ENCODE measurements at places on chromosomes 12 and 14. TPM values are rescaled to one million over a fixed set of nuclear protein-coding genes. Genes with fewer than 3 reads are reported as not detected.

PTGR2 gene
- 5.1 TPM for total RNA-seq

DNA sequence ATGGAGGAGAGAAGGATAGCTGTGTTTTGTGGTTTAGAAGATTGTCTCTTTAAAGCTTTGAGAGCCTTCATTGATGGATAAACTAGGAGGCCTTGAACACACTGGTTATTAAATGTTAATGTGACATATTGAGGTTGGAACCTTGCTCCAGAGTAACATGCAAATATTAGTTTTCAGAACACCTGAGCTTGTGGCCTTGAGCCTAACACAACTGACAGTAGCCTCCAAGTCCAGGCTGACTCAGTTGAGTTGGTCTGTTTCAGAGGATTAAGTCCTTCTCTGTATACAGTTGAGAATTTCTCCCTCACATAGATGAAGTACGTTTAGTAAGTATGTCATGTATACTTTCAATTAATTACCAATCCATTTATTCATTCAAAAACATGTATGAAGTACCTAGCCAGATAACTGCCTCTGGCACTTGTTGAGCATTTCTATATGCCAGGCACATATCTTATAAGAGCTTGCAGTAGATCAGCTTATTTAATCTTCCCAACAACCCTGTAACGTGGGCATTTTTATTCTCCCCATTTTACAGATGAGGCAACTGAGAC is 63.5 kb downstream of the ELK3 start:
- H3K4me1 ChIP-seq, result no peaks in the 10 kb centered on the region
- H3K4me3 ChIP-seq, result no peak overlapping the region
- H3K27me3 ChIP-seq, result no peaks in the 10 kb centered on the region
- H3K27ac ChIP-seq, result no peak overlapping the region

- no peaks in the 10 kb centered on the region for H3K27me3 ChIP-seq
- no peak overlapping the region for H3K27ac ChIP-seq
- no peak overlapping the region for H3K4me3 ChIP-seq
- no peak for DNase-seq
- no peaks in the 10 kb centered on the region for H3K36me3 ChIP-seq
Measured at GRCh38 chr12:21350975-21351374, 16.3 kb upstream of the SLCO1A2 start.

DNA sequence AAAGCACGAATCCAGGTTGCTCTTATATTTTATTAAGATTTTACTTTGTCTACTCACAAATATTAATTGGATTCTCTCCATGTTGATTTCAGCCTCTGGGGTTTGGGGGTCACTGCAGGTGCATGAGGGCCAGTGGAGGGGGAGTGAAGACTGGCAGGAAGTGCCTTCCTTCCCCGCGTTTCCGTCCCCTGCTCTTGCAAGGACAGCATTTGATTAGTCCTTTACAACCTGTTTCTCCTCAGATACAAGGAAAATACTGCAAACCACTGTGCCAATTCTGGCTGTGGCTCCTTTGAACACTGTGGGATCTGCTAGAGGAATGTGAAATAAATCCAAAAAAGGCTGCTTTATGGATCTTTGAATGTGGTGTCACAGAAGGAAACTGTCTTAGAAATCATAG is 291.8 kb downstream of the ETNK1 start:
- H3K4me3 ChIP-seq, result no peak overlapping the region
- DNase-seq, result no peak
- H3K36me3 ChIP-seq, result no peaks in the 10 kb centered on the region
- no peak overlapping the region for H3K27ac ChIP-seq
- H3K27me3 ChIP-seq, result no peaks in the 10 kb centered on the region

DNA sequence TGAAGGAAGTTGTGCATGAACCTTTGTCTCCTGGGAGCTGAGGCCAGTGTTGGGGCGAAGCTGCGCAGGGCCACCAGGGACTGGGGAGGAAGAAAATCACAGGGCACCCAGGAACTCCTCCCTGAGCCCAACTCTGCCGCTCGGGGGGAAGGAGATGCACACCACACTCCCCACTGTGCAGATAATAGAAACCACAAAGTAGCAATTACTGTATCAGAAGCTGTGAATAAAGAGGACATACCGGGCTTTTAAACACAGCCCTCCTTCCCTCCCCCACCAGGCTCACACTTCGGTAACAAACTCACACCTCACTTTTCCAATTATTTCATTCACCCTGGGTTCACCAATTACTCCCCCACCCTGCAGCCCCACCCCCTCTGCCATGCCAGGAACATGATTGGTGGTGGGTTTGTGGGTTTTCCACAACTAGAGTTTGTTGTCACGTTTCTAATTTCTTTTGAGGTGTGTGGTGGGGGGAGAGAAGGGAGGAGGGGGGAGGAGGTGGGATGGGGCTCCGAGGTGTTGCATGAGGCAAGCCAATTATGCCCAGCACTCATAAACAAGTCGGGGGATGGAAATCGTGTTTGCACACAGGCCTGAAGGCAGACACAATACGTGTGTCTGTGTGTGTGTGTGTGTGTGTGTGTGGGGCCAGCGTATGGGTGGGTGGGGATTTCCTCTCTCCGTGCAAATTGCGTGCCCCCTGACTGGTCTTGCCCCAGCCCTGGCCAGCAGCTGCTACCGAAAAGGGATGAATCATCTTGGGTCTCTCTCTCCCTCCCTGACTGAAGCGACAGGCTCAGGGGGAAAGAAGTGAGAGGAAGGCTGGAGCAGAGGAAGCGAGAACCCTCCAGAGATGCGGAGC is 103.3 kb downstream of the RBM19 start:
- H3K27ac ChIP-seq, result no peak overlapping the region
- H3K4me1 ChIP-seq, result no peaks in the 10 kb centered on the region
- H3K36me3 ChIP-seq, result peaks cover 3% of the 10 kb centered on the region
- DNase-seq, result no peak
- no peak overlapping the region for H3K4me3 ChIP-seq
- no peaks in the 10 kb centered on the region for H3K27me3 ChIP-seq

GRCh38 chr12:21308785-21309184 is 25.9 kb downstream of the SLCO1A2 start:
- no peak overlapping the region for H3K4me3 ChIP-seq
- no peak for DNase-seq
- no peaks in the 10 kb centered on the region for H3K4me1 ChIP-seq
- H3K27me3 ChIP-seq, result no peaks in the 10 kb centered on the region
- H3K36me3 ChIP-seq, result no peaks in the 10 kb centered on the region

PARPBP gene
- total RNA-seq, result 2.9 TPM

DNA sequence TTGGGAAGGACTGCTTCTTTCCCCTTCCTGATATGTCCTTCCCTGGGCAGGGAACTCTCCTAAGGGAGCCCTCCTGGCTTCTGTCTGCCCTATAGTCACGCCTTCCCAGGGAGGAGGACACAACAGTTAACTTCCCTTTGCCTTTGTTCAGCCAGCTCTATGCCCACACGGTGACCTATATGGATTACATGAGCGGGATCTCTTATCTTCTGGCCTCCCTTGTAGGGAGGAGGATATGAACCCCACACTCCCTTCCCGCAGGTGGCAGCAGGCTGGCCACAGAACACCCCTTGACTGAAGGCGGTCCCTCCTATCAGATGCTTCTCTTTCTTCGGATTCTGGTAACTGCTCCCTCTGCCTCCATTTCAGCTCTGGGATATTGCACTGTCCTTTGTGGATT is 135.6 kb upstream of the MAX start:
- no peaks in the 10 kb centered on the region for H3K4me1 ChIP-seq
- no peak overlapping the region for H3K4me3 ChIP-seq
- H3K27me3 ChIP-seq, result no peaks in the 10 kb centered on the region

DNA sequence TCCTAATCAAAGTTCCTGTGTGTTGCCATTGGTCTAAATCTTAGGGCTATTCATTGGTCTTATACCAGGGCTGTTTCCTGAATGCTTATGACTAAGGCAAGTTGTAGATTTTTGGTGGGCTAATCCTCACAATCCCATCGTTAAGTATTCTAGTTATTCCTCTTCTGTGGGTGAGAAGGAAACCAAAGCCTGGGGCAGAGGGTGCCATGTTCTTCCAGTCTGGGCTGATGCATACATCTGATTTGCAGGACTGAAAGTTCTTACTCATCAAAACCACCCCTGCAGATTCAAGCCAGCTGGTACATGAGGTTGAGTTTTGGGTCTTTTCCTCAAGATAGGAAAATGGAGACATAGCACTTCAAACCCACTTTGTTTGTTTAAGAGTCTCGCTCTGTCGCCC is 25.7 kb downstream of the PPP1CC start:
- no peak overlapping the region for H3K27ac ChIP-seq
- DNase-seq, result no peak
- no peaks in the 10 kb centered on the region for H3K27me3 ChIP-seq
- H3K4me3 ChIP-seq, result no peak overlapping the region

DNA sequence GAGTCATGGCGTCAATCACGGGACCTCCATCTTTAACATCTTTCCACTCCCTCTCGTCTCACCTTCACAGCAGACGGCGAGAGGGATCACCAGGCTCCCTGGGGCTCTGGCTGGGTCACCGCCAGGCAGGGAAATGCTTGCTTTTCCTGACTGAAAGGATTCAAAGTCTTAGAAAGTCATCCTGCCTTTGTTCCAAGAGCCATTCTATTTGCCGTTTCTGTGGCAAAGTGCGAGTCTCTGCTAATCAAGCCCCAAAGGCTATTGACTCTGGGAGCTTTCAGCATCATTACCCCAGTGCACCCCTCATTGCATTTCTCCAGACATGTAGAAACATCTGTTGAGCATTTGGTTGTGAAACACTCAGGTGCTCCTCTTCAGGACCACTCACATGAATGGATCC is 69.6 kb downstream of the GSC start:
- H3K27ac ChIP-seq, result no peak overlapping the region
- no peak for DNase-seq
- no peak overlapping the region for H3K4me3 ChIP-seq
- no peaks in the 10 kb centered on the region for H3K36me3 ChIP-seq
- H3K27me3 ChIP-seq, result no peaks in the 10 kb centered on the region

GRCh38 chr12:99495799-99496198 is 151.8 kb upstream of the GARIN6 start:
- no peaks in the 10 kb centered on the region for H3K27me3 ChIP-seq
- no peak overlapping the region for H3K4me3 ChIP-seq
- H3K36me3 ChIP-seq, result no peaks in the 10 kb centered on the region
- H3K27ac ChIP-seq, result no peak overlapping the region
- DNase-seq, result no peak
- no peaks in the 10 kb centered on the region for H3K4me1 ChIP-seq

DNA sequence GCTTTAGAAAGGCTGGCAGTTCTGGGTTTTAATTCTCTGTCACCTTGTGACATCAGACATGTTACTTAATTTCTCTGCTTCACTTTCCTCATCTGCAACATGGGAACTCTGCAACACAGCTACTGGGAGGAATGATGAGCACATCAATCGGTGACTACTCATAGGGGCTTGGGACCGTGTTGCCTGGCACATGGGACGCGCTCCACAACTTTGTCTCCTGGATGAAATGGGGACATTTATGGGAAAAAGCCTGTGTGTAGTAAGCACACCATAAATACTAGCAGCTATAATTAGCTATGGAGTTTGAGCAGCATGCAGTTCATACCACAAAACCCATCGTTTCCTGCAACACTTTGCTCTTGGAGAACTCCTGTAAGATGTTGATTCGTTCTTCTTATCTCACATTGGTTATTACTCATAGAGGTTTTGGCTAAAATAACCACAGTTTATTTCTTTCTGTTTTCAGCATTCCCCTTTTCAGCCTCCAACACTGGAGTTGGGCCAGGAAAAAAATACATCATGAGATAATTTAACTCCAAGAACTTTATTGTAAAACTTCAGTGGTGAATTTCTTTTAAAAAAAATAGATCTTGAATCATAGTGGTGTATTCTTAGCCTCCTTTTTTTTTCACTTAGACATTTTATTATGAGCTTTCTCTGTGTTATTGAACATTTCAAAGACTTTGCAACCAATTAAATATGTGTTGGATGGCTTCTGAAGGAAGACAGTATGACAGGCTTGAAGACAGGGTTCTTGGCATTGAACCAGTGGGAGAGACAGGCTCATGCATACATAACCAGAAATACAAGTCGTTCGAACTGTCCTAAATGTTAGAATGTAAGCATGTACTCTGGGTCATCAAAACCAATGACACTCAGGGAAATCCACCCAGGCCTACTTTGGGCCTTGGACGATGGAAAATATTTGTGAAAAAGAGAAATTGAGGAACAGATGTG is 72.7 kb downstream of the RIN3 start:
- H3K4me1 ChIP-seq, result peaks cover 6% of the 10 kb centered on the region
- H3K27me3 ChIP-seq, result no peaks in the 10 kb centered on the region
- H3K36me3 ChIP-seq, result peaks cover 1% of the 10 kb centered on the region
- peak; percentile 85 for DNase-seq
- peak overlapping the region; percentile 91 for H3K27ac ChIP-seq

GRCh38 chr12:53828598-53828997 is 76.8 kb upstream of the CISTR start:
- no peak for DNase-seq
- H3K36me3 ChIP-seq, result no peaks in the 10 kb centered on the region
- H3K4me1 ChIP-seq, result no peaks in the 10 kb centered on the region
- H3K27me3 ChIP-seq, result peaks cover 2% of the 10 kb centered on the region

TEDC1 gene
- total RNA-seq, result 30.5 TPM

TUNAR gene
- not detected for total RNA-seq

DNA sequence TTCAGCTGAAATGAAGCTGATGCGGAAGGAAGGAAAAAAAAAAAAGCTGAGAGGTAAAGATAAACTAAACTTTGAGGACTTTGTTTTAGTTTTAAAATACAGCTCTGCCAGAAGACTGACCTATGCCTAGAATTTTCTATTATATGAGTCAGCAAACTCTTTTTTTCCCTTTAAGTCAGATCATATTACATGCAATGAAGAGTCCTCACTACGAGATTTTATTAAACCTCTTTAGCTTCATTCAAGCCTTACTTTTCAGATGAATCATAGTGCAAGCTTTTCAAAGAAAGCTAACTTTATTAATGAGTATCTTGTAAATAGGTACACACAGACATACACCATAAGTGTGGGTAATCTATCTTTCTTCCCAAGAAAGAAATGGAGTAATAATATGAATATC is 57.8 kb upstream of the FSCB start:
- no peak overlapping the region for H3K27ac ChIP-seq
- H3K4me3 ChIP-seq, result no peak overlapping the region
- H3K36me3 ChIP-seq, result no peaks in the 10 kb centered on the region
- no peaks in the 10 kb centered on the region for H3K27me3 ChIP-seq
- no peak for DNase-seq

ABCC9 gene
- 157 TPM for total RNA-seq

DNA sequence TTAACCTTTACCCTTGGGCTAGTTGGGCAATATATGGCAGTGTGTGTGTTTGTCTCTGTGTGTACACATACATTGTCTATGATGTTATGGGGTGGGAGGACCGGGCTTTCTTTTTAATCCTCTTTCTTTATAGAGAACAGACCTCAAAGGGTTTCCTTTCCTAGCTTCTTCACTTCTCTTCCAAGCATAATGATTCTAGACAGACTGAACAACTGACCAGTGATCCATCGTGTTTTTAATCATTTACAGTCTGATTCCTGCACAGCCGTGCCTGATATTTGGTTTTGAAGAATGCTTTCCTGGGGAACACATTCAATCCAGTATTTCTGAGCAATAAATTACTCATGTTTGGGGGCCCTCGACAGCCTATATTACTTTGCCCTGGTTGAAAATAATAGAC is 481.1 kb upstream of the DCN start:
- H3K27me3 ChIP-seq, result no peaks in the 10 kb centered on the region
- DNase-seq, result no peak
- no peak overlapping the region for H3K4me3 ChIP-seq
- no peaks in the 10 kb centered on the region for H3K36me3 ChIP-seq

All from aorta (tissue), 5 donors.